ENCODE measurements at places on chromosomes 6 and 20.

DNA sequence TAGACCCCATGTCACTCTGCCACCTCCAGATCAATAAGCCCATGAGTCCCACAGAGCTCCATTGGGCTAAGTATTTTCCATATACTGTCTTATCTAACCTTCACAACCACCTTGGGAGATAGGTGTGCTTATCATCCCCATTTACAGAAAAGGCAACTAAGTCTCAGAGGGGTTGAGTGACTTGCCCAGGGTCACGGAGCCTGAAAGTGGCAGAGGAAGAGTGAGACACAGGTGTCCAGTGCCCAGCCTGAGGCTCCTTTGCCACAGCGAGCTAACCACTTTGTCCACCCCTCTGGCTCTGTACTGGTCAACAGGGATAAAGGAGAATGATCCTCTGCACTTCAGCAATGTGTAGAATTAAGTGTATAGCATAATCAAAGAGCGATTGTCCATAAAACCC lies 124.5 kb downstream of the GMDS start:
- DNase-seq = no peak

GRCh38 chr6:107870381-107870780 lies 46.3 kb upstream of the SCML4 start:
- DNase-seq = peak; percentile 16

DNA sequence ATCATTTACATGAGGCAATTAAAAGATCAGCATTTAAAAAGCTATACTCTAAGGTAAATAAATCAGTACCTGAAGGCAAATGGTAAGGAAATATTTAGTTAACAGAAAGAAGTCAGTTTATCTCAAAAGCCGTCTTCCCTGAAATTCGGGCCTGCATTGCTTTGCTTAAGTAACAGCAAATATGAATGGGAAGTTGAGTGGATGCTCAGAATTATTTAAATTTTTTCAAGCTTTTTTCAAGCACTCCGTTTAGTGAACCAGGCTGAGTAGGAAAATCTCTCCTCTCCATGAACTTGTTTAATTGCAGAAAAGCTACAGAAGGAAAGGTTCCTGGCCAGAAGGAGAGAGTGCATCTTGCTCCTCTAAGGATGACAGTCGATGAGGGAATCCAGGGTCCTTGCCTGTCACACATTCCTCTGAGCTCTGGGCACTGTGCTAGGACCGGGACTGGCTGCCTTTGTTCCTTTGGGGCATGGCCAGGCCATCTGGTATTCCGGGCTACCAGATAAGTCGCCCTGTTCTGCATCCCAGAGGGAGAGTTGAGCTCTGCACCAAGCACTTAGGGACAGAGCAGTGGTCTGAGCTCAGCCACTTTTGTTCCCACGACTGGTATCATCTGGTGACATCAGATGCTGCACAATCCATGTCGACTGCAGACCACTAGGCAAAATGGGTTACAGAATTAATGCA lies 77.6 kb downstream of the RIN2 start:
- DNase-seq = no peak

- no peak for DNase-seq
Observed at GRCh38 chr20:5067877-5068645, 51.7 kb downstream of the PCNA start.

DNA sequence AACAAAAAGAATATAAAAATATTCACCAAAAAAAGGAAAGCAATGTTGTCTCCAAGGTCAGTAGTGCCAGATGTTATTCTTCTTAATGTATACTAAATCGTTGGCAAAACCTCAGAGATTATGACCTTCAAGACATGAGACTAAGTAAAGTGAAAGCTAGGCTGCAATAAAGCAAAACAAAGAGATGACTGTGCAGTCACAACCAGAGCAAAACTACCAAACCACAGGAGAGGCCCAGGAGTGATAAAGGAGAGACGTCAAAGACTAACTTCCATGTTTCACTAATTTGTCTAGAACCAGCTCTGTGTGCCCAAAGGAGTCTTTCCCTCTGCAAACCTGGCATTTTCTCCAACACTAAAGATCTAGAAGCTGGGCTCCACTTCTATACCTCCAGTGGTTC lies 155.9 kb upstream of the POU3F2 start:
- DNase-seq = no peak
